ENCODE measurements at places on chromosomes 1 and 21.

DNA sequence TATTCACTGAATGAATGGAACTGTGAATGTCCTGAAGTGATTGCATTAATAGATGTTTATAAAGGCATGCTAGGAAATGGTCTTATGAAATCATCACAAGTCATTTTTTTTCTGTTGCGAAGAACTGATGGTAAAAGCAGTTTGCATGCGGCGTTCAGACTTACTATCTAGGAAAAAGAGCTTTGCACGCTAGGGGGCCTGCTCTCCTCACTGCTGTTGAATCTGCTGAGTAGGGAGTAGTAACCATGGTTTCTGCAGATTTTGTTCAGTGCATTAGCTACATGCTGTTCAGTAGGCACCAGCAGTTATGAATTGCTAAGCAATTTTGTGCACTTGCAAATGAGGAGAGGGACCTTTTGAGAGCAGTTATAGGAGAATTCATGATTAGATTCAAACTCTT, 57.9 kb downstream of the CENPF start:
- no peak for DNase-seq

- DNase-seq = peak; percentile 88
Observed at GRCh38 chr1:149885339-149886120, 13.8 kb upstream of the BOLA1 start.

DNA sequence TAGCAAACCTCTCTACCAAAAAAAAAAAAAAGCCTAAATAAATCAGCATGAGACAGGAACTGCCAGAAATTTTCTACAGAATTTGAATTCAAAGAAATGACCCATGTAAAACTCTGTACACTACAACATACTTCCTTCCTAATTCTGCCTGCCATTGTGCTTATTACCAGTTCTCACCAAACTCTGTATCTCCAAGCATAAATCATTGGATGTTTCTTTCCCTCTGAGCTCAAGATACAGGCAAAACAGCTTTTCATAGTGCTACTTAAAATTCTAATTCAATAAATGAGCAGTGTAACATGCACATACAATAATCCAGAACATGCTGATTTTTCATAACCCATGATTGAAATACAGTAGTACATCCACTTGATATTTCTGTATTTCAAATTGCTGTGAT, 87.0 kb downstream of the EIF4G3 start:
- DNase-seq = no peak

GRCh38 chr1:81848880-81849682, 48.3 kb downstream of the ADGRL2 start:
- DNase-seq = no peak

DNA sequence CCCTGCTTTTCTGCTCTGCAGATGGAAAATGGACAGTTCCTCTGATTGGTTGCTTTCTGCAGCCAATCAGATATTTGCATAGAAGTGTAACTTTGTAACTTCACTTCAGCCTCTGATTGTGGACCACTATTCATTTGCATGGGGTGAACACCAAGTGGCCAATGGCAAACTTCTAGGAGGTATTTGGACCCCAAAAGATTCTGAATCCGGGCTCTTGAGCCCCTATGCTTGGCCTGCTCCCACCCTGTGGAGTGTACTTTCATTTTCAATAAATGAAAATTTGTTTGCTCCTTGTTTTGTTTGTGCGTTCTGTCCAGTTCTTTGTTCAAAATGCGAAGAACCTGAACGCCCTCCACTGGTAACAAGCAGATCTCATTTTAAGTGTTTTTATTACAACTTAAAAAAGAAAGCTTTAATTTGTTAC, 6.4 kb upstream of the GSTM4 start:
- no peak for DNase-seq

DNA sequence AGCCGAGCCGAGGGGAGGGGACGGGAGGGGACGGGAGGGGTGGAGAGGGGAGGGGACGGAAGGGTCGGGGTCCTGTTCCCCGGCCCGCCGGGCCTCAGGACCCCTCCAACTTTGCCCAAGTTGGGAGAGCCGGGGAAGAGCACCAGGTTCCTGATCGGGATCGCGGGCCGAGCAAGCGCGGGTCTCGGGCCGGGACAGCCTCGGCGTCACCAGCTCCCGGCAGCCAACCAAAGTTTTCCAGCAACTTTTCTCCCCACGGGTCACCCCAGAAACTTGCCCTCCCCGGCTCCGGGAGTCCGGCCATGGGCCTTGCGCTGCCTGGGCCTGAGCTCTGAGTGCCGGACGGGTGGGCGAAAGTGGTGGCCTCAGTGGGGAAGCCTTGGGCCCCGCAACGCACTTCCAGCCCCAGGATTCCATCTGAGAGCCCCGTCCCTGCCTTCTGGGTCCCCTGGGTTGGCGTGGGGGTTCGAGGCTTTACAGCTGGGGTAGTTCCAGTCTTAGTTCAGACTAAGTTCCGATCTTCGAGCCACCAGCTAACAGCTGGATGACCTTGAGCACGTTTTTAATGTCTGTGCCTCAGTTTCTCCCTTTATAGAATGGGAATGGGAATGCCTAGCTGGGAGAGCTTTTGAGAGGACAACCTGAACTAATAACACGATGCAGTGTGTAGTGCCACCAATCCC, 458 bp downstream of the ZC3H12A start:
- DNase-seq = no peak

DNA sequence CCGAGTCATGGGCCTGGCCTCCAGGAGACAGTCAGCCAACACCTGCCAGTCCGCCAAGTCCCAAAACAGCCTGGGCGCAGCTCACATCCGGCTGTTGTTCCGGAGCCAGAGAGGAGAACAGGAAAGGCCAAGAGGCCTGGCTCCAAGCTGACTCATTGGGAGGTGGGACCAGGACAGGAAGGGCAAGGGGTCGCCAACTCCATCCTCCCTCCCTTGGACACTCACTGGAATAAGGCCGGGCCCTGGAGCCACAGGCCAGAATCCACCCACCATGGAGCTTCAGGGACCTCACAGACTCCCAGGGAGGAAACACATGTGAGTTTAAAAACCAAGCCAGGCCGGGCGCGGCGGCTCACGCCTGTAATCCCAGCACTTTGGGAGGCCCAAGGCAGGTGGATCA, 25.1 kb upstream of the CLIC4 start:
- no peak for DNase-seq

DNA sequence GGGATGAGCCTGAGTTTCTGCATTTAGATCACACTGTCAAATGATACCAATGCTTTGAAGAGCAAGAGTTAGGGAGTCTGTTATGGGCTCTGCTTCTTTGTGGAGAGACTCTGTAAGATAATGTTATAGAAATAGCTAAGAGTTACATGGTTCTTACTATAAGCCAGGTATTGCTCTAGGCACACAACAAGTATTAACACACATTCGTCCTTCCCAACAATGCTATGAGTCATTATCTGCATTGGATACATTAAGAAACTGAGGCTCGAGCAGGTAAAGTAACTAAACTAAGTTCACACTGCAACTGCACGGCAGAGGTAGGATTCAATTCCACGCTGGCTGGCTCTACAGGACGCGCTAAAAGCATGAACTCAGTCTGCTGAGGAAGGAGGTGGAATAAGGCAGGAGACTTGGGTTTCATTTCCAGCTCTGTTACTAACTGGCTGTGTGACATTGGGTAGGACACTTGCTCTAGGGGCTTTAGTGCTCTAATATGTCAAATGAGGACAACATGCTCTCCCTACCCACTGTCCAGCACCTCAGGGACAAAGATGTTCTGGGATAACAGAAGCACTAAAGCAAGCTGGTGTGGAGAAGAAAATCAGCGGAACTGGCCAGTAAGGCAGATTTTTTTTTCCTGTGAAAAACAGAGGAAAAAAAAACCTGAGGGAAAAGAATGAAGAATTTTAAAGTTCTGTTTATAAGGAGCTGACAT, 23.7 kb upstream of the IL20 start:
- DNase-seq = no peak

- no peak for DNase-seq
Observed at GRCh38 chr1:12539320-12539704, 78.7 kb downstream of the DHRS3 start.

DNA sequence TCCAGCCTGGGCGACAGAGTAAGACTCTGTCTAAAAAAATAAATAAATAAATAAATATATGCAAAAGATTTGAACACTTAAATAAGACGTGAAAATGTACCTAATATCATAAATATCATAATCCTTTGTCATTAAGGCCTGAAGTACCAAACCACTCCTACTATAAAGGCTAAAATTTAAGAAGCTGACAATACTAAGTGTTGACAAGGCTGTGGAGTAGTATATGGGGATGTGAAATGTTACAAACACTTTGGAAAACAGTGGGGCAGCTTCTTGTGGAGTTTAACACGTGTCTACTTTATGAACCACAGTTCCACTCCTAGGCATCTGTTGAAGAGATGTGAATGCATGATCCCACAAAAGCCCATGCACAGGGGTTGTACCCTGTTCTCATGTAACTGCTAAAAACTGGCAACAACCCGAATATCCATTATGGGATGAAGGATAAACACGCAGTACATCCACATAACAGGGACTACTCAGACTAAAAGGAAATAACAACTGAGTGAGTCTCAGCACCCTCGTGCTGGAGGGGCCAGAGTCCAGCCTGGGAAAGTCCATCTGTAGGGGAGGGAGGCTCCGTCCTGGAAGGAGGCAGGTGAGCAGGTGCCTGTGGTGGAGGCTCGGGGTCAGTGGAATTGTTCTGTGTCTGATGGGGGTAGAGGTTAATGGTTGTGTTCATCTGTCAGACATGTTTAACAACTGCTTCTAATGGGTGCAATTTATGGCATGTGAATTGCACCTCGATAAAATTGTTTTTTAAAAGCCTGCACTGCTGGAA, 6.7 kb upstream of the SLC19A1 start:
- DNase-seq = no peak

DNA sequence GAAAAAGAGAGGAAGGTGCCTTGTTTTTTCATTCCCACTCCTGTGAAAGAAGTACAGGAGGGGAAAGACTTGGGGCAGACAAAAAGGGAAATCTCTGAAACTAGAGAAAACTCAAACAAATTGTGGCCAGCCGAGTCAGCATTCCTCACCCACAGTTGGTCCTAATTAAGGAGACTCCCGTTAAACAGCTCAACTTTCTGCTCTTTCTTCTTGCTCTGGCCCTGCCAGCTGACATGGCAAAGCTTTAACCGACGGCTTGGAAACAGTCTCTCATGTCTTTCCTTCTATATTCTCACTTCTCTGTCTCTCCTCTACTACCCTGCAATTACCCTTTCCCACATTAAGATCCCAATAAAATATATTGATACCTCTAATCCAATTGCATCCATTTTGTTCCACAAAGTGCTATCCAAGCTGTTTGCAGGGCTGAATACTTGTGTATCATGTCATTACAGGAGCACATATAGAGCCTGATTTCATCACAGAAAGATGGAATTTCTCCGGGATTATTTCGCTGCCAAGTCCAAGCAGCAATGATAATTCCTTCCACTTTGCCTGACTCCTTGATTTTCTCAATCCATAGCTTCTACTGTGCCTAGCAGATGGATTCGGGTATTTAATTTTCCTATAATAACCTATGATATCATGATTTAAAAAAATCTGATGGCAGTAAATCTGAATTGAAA, 65.4 kb upstream of the IPO9 start:
- no peak for DNase-seq

DNA sequence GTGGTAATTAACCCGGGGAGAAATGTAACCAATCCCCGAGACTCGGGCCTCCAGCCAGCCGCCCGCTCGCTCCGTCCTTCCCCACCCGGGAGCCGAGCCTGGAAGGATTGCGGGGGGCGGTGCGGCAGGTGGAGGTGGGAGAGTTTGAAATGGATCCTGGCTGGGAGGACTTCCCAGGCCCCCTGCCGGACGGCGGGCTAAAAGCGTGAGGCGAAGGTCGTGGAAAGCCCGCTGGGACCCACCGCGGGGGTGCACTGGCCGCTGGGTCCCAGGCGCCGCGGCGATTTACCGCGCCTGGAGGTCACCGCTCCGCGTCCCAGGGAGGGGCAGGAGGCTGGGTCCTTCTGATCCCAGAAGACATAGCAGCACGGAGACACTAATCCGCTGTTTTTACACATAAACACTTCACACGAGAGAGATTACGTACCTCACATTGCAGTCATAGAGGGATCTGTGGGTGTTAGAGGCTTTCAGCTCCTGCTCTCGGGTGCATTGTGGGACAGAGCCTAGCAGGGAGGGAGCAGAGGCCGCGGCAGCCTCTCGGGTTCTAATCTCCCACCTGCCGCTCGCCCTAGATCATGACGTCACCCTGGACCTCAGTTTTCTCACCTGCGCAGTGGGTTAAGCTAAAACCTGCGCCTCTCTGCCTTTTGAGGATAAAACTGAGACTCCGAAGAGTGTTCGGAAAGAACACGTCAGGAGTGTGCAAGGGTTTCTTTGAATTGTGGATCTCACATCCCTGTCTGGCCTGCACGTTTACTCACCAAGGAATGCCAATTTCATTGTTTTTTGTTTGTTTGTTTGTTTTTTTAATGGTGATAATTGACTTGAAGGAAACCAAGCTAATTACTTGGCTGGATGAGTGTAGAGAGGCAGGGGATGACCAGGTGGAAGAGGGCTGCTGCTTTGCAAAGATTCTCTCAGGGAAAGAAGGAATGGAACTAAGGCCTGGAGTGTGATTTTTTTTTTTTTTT, 17.1 kb upstream of the TMEM9 start:
- DNase-seq = no peak

- no peak for DNase-seq
Observed at GRCh38 chr1:35044431-35044830, 12.7 kb upstream of the ZMYM6 start.

GRCh38 chr1:206111271-206111927, 5.8 kb downstream of the AVPR1B start:
- DNase-seq = peak; percentile 40

GRCh38 chr1:225655509-225656258, 2.8 kb upstream of the ENAH start:
- no peak for DNase-seq

GRCh38 chr1:22540337-22540736, 23.0 kb upstream of the EPHA8 start:
- no peak for DNase-seq

GRCh38 chr1:169928438-169929209, 34.9 kb upstream of the SCYL3 start:
- no peak for DNase-seq

GRCh38 chr1:116020668-116021272, 44.5 kb downstream of the SLC22A15 start:
- DNase-seq = peak; percentile 10

DNA sequence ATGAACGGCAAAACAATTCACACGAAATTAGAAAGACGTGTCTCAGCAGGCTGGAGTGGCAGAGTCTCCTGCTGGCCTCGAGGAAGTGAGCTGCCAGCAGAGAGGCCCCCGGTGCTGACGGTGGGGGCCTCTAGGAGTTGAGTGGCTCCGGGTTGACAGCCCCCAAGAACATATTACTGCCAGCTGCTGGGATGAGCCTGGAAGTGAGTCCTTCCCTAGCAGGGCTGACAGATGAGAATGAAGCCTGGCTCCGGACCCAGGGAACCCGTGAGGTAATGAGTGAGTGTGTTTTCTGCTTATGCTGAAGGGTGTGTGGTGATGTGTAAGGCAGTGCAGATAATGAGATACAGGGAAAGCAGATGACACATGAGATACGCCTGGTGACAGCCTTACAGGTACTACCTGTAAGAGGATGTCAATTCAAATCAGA, 23.5 kb upstream of the LRRC47 start:
- no peak for DNase-seq

DNA sequence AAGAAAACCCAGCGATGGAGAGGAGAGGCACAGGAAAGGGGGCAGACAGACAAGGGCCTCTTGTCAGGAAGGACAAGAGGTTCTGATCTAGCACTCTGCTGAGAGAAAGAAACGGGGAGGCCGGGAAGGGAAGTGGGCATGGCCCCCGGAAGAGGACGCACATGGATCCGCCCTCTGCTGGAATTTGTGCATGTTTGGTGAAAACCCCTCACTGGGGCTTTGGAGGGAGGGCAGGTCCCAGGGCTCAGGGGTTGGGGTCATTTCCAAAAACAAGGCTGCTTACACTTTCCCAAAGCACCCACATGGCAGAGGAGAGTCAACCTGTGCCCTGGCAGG, 32.4 kb upstream of the ECE1 start:
- DNase-seq = no peak

GRCh38 chr1:170204121-170204520, 58.4 kb downstream of the NTMT2 start:
- no peak for DNase-seq
